NCI-H82 (cell line): ENCODE measurements at places on chromosomes 7 and 10.

DNA sequence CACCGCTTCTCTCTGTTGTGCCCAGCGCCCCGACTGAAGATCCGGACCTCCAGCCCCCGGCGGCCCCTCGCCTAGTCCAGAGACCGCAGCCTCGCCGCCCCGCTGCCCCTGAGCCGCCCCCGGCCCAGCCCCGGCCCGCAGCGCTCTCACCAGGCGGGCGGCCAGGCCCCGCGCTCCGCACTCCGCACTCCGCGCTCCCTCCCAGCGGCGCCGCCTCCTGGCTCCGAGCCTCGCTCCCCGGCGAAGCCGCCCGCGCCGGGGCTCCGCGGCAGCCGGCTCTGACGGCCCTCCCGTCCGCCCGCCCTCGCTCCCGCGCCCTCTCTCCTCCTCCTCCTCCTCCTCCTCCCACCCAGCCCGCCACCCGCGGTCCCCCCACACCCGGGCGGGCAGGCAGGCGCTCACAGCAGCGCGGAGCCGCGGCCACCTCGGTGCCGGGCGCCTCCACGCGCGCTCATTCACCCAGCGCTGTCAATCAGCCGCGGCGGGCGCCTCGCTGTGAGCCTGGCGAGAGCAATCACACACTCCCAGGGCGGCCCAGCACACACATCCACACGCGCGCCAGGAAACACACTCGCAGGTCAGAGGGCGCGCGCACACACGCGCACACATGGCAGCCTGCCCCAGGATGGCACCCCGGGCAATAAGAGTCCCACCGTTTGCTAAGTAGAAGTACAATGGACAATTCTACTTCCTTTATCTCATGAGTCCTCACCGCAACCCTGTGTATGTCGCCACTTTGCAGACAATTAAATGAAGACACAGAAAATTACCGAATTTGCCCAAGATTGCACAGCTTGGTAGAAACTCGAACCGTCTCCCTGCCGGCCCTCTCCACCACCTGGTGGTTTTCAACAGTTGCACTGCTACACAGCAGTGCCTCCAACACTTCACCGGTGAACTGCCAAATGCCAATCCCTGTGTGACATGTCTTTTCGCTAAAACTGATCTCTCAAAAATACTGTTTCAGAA is at the start of gene PRRT4:
Gene PRRT4 (minus strand): TSS at position 280 of the 969 bp plus-strand sequence.
- peak; percentile 54 for DNase-seq

DNA sequence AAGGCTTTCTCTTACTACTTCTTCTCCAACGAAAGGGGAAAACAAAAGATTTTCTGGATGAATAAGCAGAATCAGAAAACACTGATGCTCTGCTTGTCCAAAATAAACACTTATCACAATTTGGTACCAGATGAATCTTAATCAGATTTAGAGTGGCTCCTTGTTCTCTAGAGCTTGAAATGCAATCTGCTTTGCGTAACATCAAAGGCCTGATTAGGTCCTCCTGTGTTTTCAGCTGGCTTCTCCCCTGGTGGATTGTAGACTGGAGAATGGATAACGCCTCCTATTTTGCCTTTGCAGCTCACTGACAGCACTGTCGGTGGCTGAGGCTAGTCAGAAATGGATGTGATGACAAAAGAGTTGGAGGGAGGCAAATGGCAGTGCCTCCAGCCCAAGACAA is 91.2 kb downstream of the FAM13C start:
- DNase-seq = peak; percentile 10

GRCh38 chr7:151675196-151675920 is 155.7 kb upstream of the RHEB start:
- DNase-seq = no peak

- DNase-seq = no peak
Measured at GRCh38 chr7:88985295-88985694, 189.8 kb upstream of the TEX47 start.

DNA sequence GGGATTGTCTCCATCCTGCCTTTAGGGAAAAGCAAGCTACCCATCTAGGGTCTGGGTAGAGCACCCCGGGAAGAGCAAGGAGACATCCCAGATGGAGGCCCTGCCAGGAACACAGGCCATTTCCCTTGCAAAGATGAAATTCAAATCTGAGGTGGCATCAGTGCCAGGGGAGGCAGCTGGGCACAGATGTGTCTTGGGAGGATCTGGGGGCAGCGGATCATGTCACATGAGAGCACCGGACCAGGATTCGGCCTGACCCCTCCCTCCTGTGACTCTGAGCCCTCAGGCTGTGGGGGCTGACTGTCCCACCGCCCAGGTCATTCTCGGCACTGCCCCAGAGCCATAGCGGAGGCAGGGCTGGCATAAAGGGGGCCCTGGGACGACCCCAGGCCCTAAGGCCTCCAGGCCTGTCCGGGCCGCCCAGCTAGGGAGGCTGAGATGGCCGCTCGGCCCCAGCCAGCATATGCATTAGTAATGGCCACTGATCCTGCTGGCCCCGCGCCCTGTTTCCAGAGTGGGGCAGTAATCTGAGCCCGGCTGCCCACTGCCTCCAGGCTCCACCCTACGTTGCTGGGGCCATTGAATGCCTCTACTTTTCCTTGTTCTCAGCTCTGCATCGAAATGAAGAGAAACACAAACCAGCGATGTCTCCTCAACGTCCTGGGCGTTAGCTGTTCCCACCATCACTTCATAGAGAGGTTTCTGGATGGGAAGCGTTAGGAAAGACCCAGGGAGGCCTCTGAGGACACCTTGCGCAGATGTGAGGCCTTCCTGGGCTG is 148.5 kb downstream of the UBE2H start:
- DNase-seq = no peak

GRCh38 chr10:45403151-45403550 is 29.1 kb downstream of the ALOX5 start:
- no peak for DNase-seq

DNA sequence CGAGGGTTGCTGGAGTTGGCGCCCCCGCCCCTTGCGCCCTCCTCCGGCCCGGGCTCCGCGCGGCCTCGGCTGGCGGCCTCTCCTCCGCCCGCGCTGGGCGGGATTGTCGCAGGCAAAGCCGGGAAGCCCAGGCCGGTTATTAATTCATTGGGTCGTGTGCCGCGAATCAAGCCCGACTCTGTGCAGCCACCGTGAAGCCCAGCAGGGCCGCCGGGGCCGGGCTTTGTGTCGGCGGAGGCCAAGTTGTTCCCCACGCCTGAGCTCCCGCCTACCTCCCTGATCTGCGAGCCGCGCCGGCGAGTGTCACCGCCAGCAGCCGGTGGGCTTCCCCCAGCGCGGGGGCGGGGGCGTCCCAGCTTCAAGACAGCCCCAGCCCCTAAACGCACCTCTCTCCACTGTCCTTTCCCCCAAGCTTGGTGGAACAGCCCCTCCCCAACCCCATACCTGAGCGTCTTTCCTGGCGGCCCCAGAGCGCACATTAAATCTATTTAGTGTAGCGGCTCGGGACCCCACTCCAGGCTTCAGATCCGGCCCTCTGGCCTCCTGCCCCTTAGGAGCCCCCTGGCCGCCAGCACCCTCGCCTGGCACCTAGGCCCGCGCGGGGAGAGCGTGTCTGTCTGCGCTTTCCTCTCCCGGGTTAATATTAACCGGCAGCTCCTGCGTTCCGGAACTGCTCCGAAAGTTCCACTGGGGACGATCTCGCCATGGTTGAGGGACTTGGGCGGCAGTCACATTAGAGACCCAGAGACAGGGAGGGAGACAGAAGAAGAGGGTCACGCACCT is 3.5 kb downstream of the SHH start:
- DNase-seq = no peak

DNA sequence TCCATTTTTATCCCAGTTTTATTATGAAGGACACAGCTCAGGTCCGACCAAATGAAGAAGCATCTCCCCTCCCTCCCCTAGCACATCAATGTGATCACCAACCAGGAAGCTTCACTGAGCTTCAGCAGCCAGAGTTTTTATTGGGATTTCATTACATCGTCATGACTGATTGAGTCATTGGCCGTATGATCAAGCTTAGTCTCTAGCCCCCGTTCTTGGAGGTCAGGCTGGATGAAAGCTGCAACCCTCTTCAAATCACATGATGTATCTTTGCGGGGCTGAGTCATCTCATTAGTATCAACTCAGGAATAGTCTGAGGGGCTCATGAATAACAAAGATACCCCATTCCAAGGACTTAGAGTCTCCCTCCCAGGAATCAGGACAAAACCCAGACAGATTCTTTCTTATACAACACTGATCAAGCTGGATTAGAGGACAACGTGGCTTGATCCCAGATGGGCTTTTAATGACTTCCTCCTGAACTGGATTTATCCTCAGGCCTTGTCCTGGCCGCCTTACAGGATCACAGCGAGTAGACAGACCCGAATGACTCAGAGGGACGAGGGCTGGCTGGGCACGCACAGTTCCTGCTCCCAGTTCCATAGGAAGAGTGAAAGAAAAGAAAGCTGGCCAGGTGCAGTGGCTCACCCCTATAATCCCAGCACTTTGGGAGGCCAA is 14.5 kb downstream of the LIMK1 start:
- DNase-seq = peak; percentile 77

GRCh38 chr7:11006291-11006690 is 32.6 kb downstream of the PHF14 start:
- no peak for DNase-seq

GRCh38 chr7:141792526-141792925 is 2.5 kb downstream of the TAS2R5 start:
- DNase-seq = no peak

GRCh38 chr7:87918740-87919139 is 15.3 kb upstream of the ADAM22 start:
- no peak for DNase-seq

DNA sequence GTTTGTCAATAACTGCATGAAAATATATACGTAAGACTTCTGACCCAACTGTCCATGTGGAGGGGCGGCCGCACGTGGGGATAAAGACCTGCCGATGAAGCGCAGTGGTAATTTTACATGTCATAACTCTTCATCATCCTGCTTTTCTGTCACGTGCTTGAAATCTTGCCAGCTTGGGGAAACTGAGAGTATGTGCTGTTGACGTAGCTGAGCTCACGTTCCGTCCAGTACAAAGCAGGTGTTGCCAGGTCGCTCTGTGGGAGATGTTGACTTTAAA is 105.1 kb downstream of the INPP5A start:
- DNase-seq = no peak

- DNase-seq = no peak
Measured at GRCh38 chr10:132647424-132647823, 109.8 kb downstream of the INPP5A start.

GRCh38 chr10:113680190-113681111 is 739 bp downstream of the CASP7 start:
- DNase-seq = peak; percentile 16

GRCh38 chr10:88289342-88289741 is 293.8 kb downstream of the RNLS start:
- no peak for DNase-seq

DNA sequence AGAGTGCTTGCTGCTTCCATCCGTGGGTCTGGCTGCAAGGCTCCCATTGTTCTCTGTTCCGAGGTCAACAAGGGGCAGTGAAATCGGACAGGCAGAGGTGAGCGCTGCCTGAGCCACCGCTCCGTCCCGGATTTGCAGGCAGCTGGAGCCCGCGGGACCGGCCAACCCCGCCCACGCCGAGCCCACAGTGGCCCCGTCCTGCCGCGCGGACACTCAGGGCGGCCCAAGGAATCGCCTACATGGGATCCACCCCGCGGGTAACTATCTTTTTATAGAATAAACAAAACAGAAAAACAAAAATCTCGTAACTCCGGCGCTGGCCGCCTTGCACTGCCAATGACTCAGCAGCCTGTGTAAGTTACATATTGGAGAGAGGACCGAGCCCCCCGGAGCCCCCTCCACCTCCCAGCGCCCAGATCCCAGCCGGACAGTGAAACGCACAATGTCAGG is 1.9 kb downstream of the BNIP3 start:
- DNase-seq = no peak

DNA sequence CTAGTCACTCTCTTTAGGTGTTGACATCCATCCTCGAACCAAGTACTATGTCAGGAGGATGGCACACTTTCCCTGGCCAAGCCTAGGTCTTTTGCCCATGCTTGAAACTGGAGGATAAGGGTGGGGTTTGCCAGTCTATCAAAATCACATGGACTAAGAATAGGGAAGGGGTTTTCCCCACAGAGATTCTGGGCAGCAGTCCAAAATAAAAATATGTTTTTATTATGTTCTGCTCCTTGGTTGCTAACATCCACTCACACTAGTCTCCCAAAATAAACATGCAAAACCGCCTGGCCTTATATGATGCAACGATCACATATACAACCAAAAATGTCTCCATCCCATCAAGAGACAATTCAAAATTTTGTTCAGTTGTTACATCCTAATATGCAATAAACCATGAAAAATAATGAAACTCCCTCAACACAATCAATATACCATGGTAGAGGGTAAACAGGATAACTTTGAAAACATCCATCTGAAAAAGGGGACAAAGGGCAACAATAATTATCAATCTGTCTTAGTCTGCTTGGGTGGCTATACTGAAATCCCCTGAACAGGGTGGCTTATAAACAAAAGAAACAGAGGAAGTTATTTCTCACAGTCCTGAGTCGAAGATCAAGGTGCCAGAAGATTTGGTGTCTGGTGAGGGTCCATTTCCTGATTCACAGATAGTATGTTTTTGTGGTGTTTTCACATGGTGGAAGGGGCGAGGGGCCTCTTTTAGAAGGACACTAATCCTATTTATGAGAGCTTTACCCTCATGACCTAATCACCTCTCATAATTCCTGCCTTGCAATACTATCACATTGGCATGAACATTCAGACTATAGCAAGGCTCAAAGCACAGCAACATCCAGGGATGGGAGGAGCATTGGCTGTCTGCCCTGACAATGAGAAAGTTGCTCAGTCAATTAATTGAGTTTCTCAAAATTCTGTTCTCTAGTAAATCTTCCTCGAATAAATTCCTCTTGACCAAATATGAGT is 159.3 kb downstream of the ETV1 start:
- DNase-seq = peak; percentile 69

- DNase-seq = no peak
Measured at GRCh38 chr7:31079126-31079823, 27.2 kb downstream of the ADCYAP1R1 start.

- no peak for DNase-seq
Measured at GRCh38 chr10:69220041-69220451, at the start of gene HKDC1. TSS of gene HKDC1 (plus strand) at chr10:69220332. CDS start at chr10:69220436, 104 bp downstream.

DNA sequence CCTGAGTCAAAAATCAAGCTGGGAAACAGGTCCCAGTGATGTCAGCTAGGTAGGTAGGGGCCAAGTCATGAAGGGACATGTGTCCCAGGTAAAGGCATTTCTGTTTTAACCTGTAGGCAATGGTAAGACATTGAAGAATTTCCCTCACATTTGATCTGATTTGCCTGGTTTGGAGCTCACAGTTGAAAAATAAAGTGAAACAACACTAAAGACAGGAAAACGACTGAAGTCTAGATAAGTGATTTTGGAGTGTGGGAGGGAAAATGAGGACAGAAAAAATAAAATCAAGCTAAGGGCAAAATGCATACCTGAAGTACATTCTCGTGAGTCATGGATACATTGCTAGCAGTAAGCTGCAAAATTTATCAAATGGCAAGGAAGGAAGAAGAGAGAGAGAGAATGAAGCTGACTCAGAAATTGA is 169.9 kb downstream of the SKIDA1 start:
- DNase-seq = no peak

DNA sequence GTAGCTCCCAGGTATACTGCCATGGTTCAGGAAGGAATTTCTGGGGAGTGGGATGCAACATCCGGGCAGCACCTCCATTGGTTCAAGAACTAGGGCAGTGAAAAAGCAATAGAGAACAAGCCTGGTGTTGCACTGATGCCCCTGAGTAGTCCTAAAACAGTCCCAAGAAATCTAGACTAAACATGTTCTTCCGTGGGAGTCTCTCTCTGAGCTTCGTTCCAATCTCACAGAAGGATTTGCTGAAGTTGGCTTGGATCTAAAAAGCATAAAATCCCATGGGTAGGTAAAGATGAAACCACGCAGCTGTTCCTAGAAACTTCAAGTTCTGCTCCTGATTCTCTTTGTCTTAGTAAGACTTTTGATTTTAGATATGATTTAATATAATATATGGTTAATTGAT is 154.5 kb downstream of the PLXDC2 start:
- DNase-seq = no peak
